ENCODE measurements at places on chromosomes 3 and 15.

DNA sequence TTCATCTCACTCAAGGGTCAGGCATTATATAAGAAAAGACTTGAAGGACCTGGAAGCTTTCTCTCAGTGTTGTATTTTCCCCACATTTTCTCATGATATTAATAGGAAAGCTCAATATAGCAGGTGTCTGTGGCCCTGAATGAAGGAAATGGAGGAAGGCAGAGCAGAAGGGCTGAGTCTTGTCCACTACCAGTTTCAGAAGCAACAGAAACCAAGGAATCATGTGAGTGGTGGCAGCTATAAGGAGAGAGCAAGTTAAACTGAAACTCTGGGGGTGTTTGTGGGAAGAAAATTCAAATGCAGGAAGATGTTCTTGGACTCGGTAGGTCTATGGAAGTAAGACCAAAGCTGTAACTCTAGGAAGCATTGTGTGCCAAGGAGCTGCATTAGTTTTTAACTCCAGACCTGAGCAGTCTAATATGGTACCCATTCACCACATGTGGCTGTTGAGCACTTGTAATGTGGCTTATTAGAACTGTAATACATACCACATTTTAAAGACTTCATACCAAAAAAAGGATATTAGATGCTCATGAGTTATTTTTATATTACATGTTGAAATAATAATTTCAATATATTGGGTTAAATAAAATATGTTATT is 278.8 kb upstream of the GADL1 start:
- no peak for DNase-seq

DNA sequence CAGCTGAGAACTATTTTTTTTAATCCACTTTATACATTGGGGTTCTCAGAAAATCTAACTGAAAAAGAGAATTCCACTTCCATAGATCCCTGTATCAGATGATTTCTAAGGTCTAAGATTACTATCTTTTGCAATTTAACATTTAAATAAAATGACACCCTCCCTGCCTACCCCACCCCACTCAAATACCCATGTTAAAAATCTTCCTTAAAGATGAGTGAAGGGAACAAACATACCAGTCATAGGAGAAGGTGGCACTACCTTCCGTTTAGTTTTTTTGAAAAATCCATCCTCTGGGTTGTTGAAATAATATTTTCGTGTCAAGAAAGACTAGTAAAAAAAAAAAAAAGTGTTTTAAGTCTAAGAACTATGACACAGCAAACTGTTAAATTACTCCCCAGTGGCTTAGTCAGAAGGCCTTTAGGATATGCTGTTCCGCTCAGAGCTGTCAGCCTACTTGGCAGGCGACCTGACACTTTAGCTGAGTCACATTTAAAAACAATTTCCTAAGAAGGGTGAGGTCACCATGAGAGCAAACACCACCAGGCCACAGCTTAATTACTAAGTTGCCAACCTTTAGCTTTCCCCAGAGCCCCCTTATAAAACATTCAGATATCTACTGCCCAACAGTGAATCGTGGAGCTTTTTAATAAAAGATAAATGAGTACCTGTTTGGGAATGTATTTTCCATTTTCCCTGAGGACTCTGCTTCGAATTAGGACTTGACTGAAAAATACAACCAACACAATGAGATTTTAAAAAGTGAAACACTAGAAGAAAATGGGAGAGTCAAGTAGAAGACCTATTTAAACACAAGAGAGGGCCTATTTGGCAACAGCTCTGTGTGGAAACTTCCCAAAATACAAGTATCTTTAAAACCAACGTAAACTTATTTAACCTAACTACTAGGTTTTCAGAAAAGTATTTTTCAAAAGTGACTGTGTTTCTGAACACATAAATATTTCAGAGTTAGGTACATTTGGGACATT is 9.6 kb downstream of the EMC3 start:
- DNase-seq: no peak

DNA sequence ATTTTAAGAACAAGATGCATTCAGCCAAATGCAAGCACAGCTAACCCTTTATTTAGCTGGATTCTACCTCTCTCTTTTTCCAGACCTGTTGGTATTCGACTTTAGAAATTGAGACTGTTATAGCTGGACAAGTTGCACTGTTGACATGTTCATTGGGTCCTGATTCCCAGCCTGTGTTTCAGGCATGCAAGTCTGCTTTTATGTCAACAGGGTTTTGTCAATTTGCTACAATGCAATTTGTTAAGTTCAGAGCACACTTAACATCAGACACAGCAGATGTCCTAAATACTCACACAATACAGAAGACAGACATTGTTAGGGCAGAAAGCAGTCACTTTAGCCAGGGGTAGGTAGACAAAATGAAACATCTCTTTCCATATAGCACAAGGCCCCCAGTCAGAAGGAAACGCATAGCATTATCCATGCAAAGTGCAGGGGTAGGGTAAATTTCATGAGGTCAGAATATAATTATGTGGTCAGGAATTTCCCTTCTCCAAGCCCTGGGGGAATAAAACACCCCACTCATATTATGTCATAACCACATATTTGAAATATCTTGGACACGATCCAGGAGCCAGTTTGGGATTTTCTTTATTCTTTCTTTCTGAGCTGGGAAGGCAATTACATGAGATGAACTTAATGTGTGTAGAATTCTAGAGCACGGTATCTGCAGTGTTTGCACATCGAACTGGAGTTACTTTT is 504.1 kb downstream of the NTRK3 start:
- no peak for DNase-seq

DNA sequence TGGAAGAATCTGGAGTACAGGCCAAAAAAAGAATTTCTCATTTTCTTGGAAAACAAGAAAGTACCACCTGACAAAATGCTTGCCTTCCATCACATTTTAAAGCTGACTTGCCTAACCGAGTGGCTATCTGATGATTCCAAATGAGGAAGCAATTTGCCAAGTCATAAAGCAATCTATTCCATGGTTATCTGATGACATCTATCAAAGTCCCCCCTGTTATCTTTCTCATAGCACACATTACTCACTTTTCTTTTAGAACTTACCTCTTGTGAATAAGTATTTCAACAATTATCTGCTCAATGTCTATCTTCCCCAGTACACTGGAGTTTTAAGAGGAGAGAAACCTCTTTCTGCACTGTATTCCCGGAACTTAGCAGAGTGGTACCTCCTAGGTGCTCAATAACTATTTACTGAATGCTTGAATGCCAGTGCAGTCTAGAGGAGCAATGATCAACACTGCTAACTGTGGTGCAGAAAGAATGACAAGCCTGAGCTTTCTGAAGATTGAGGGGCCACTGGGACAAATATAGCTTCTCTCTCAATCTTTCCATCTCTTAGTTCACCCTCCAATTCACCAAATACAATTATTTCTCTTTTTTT is 186.3 kb upstream of the ATP11B start:
- DNase-seq: no peak

GRCh38 chr3:100710261-100710968 is 1.1 kb downstream of the TFG start:
- peak; percentile 1 for DNase-seq

DNA sequence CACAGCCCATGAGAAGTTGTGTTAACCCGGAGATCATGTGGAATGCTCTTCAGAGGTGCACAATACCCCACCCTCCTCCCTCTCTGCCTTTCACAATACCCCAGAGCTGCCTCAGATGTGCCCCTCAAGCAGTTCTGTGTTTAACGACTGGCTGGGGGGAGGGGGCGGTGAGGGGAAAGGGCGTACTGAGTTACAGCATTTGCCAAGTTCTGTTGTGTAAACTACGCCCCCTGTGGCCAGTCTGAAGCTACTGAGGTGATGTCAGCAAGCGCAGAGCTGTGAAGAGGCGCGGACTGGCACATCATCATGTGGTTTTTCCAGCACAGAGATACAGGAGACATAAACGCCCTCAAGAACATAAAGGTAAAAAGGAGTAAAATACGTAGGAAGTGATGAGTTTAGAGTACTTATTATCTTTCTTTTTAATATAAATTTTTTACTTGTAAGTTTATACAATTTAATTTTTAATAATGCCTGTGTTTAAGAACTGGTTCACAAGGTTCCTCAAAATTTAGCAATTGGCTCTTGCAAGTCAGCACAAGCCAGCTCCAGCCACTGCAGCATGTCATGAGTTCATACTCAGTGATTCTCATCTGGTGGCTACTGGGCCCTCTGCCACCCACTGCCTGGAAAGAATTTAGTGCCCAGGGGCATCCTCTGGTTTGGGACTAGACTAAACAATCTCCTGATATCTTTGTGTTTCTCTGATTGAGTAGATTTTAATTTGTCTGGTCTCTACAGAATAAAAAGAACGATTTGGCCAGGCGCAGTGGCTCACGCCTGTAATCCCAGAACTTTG is 1.7 kb downstream of the EPB42 start:
- no peak for DNase-seq

DNA sequence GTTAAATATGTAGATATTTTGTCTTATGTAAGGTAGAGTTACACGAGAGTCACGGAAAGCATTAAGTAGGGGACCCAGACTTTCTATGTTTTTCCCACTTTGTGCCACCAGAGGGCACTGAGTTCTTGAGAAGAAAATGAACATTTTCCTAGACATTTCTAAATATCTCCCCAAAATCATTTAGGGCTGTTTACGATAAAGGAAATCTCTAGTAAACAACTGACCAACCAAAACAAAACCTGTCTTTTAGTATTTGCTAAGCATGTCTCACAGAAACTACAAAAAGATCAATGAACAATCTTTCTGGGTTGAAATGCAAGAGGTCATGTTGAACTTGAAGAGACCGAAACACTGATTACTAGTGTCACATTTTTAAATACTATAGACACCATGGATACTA is 16.1 kb downstream of the POU1F1 start:
- DNase-seq: no peak

DNA sequence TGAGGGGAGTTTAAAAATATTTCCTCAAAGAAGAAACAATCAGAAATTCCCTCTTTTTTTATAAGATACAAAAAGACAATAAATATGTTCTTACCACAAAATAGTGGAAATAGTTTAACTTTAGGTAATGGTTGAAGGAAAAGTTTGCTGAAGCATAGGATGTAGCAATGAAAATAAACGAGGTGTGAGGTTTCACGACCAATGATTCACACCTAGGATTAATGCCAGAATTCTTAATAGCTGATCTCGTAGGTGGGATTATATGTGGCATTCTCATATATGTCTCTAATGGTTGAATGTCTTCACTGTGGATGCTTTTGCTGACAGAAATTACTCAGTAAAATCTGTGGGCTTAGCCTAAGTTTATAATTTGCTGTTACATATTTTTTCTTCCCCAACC is 467.7 kb downstream of the FGF12 start:
- DNase-seq: no peak

- no peak for DNase-seq
These were observed 30.7 kb upstream of the CHD2 start for GRCh38 chr15:92869263-92869940.

DNA sequence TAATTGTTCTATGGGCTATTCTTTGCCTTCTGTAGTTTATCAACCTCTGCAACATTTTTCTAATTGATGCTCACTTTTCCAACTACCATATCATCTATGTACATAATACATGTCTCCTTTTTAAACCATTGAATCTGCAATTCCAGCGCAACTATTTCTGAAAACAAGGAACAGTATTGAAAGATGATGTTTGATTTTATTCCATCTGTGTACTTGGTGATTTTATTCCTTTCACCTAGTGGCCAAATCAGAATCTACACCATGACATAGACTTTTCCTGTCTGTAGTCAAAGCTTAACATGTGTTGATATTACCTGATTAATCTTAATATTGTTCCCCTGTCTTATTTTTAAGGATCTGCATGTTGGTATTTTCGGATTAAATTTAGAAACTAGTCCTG is 13.0 kb downstream of the NKTR start:
- no peak for DNase-seq

DNA sequence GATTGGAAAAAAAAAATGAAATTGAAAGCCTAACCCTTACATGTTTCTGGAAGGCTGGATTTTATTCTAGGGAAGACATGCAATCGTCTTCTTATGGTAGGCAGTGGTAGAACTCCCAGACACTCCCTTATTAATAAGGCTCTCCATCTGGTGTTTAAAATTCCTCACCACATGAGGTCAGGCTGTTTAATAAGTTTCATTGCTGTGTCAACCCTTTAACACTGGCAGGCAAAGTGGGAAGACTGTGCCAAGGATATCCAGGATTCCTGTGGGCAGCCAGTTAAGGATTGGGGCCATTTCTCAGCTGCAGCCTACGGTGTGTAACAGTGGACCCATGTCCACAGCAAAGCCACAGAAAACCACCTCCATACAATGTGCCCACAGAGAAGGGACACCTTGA is 225.5 kb upstream of the CHRM5 start:
- DNase-seq: no peak

DNA sequence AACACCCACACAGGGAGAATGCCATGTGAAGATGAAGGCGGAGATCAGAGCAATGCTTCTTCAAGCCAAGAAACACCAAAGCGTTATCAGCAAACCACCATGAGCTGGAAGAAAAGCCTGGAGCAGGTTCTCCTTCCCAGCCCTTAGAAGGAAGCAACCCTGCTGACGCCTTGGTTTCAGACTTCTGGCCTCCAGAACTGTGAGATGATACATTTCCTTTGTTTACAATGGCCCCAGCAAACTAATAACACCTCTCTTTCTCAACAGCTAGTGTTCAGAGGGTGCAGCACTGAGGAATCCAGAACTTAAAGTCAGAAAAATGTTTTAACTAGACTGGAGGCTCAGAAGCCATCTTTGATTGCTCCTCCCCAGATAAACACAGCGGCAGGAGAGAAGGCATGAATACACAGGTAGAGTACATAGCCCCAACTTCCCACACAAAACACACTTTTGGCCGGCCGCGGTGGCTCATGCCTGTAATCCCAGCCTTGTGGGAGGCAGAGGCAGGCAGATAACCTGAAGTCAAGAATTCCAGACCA is 132.4 kb upstream of the LPP start:
- DNase-seq: no peak

GRCh38 chr3:150365132-150365604 is 42.9 kb upstream of the TSC22D2 start:
- DNase-seq: no peak

GRCh38 chr3:8443829-8444791 is 57.5 kb upstream of the LMCD1 start:
- no peak for DNase-seq

- no peak for DNase-seq
These were observed 738.4 kb upstream of the ALCAM start for GRCh38 chr3:104628185-104628789.

- no peak for DNase-seq
These were observed 46.1 kb downstream of the CACNA2D3 start for GRCh38 chr3:54168451-54168850.

GRCh38 chr3:172125963-172126457 is 86.6 kb downstream of the FNDC3B start:
- no peak for DNase-seq

DNA sequence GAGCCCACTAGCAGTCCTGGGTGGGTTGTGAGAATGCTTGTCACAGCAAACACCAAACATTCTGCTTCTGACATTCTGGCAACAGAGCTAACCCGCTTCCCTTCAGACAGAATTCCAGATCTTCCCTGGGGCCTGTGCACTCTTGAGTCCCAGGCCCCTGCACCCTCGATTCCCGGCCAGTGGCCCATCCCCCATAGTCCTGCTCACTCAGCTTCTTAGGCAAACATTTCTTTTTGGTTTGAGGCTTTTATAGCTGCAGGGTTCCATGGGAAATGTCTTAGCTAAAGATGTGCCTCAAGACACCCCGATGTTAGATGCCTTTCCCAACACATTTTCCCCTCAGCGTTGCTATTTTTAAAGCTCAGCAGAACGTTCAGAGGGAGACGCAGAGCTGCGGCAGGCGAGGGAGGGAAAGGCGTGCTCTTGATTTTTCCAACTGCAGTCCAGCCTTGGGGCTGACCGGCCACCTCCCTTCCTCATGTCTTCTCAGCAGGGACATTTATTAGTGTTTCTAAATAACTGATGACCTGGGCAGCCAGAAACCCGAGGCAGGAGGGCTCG is 35.2 kb downstream of the ABTB1 start:
- no peak for DNase-seq

GRCh38 chr3:122975163-122975923 is 52.2 kb downstream of the SEMA5B start:
- no peak for DNase-seq

Measured in activated CD8-positive, alpha-beta memory T cell treated with anti-CD3 and anti-CD28 coated beads for 4 hours (primary cell).